Left renal cortex interstitium (tissue), 4 donors: ENCODE measurements at places on chromosomes 3 and 15. TPM values are rescaled to one million over a fixed set of nuclear protein-coding genes. Genes with fewer than 3 reads are reported as not detected.

SKOR1 gene
- 0.33 TPM for polyA plus RNA-seq

KLF13 gene
- polyA plus RNA-seq: 71.7 TPM

PLCH1 gene
- 10.4 TPM for polyA plus RNA-seq

GNAT1 gene
- polyA plus RNA-seq: not detected

DNA sequence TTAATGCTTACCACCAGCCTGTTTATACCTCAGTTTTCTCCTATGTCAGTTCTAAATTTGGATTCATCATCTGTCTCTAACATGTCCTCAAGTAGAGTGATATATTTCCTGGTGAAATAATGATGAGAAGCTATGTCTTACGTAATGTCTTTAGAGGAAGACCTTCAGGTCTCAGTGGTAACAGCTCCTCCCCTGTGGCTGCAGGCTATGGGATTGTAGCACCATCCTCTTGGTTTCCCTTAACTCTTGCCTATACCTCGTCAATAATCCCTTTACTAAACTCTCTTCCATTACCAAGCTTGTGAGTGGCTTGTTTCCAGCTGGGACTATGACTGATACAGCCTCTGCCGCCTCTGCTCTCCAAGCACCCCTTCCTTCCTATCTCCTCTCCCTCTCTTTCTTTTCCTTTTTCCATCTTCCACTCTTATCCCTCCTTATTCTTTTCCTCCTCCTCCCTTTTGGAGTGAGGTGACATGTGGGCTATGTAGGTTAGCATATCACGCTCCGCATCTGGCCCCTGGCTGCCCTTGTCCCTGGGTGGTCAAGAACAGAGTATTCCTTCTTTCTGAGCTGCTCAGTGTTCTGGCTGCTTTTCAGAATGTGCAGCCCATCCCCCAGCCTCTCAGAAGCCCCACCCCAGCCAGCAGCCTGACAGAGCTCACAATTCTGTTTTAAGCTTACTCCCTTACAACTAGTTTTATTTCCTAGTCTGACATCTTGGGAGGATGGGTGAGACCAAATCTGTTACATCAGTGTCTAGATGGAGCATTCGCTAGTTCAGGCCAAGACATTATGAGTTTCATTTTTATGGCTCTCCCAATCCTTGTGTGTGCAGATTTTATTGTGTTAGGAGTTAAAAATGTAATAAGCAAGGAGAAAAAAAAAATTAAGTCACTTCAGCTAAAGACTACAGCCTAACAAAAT lies 75.0 kb upstream of the RNU6-1 start:
- DNase-seq: peak; percentile 52

SLC7A14 gene
- polyA plus RNA-seq: 2.0 TPM

HCLS1 gene
- polyA plus RNA-seq: 8.3 TPM

GRCh38 chr15:57596301-57596855 lies 4.7 kb downstream of the MYZAP start:
- no peak for DNase-seq

- no peak for DNase-seq
Observed at GRCh38 chr15:74778599-74778970, 3.3 kb upstream of the CSK start.

- DNase-seq: no peak
Observed at GRCh38 chr3:47432673-47433072, 43.1 kb downstream of the SCAP start.

HIGD2B gene
- not detected for polyA plus RNA-seq

- no peak for DNase-seq
Observed at GRCh38 chr15:74200412-74200815, 2.2 kb downstream of the STRA6 start.

PLD1 gene
- polyA plus RNA-seq: 12.6 TPM

ADPGK gene
- 67.1 TPM for polyA plus RNA-seq

GRCh38 chr15:81880833-81881232 lies 165.0 kb downstream of the MEX3B start:
- no peak for DNase-seq

DNA sequence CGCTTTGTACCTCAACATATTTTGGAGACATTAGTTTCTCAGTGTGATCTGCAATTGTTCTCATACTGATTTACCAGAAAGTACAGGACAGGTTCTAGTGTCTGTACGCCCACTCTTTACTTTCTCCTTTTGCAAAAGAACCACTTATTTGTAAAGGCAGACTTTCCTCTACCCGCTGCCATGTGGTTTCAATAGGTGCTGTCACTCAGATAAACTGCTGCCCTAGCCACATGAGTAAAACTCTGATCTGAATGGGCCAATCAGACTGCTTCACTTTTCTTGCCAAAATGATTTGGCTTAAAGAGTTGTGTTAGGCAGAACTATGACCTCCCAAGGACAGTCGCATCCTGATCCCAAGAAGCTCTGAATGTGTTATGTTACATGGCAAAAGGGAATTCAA lies 984.6 kb upstream of the NR2F2 start:
- no peak for DNase-seq

SEC22A gene
- polyA plus RNA-seq: 24.8 TPM

DNA sequence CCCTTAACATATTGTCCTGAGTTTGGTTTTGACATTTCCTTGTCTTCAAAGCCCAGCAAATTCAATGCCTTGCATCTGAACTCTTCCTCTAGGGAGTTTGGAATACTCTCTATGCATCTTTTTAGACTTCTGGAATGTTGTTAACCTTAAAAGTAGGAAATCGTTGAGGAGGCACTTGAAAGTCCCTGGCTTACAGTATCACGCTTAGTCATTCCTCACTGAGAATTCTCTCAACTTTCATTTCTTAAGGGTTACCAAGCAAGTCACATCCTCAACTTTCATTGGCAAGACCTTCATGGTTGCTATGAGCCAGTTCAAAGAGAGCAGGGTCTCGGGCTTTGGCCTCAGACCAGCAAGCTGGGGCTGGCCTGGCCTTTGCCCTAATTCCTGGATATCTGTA lies 89.9 kb downstream of the ASB7 start:
- DNase-seq: no peak

GRCh38 chr3:147393943-147394883 lies 12.1 kb downstream of the ZIC4 start:
- DNase-seq: no peak

MAP4 gene
- polyA plus RNA-seq: 180 TPM
